Cardiac atrium fibroblast (primary cell): ENCODE measurements at places on chromosomes 16 and 17. TPM values are rescaled to one million over a fixed set of nuclear protein-coding genes. Genes with fewer than 3 reads are reported as not detected.

CCL16 gene
- total RNA-seq, result not detected in 2 replicates

ABCC3 gene
- 16.6 and 26.1 TPM in 2 replicates for total RNA-seq

TMEM238L gene
- total RNA-seq, result not detected in 2 replicates

PRPSAP1 gene
- 25.9 and 30.7 TPM in 2 replicates for total RNA-seq

HES7 gene
- not detected in 2 replicates for total RNA-seq

CXCL16 gene
- total RNA-seq, result 1.6 and 6.8 TPM in 2 replicates

TEX14 gene
- not detected in 2 replicates for total RNA-seq

ALOX15 gene
- total RNA-seq, result not detected in 2 replicates

CA7 gene
- not detected in 2 replicates for total RNA-seq

STX1B gene
- total RNA-seq, result 0.16 and 0.18 TPM in 2 replicates

MT1A gene
- 5.7 and 6.9 TPM in 2 replicates for total RNA-seq

PYDC1 gene
- not detected in 2 replicates for total RNA-seq

HCRT gene
- total RNA-seq, result not detected in 2 replicates

TNFRSF12A gene
- 164 and 196 TPM in 2 replicates for total RNA-seq

OTOA gene
- not detected in 2 replicates for total RNA-seq

GABARAP gene
- total RNA-seq, result 160 and 299 TPM in 2 replicates

SLC16A6 gene
- total RNA-seq, result 0.90 TPM in 1 of 2 replicates, not detected in the other

ITGAL gene
- not detected in 2 replicates for total RNA-seq

GPR179 gene
- not detected in 2 replicates for total RNA-seq

HS3ST6 gene
- not detected in 2 replicates for total RNA-seq

SEPTIN1 gene
- not detected in 2 replicates for total RNA-seq

KRTAP4-16 gene
- not detected in 2 replicates for total RNA-seq

CCT6B gene
- total RNA-seq, result 0.54 and 2.4 TPM in 2 replicates

NPIPB13 gene
- total RNA-seq, result 0.18 and 1.5 TPM in 2 replicates
